ENCODE measurements at places on chromosomes 13 and 19. TPM values are rescaled to one million over a fixed set of nuclear protein-coding genes. Genes with fewer than 3 reads are reported as not detected.

DNA sequence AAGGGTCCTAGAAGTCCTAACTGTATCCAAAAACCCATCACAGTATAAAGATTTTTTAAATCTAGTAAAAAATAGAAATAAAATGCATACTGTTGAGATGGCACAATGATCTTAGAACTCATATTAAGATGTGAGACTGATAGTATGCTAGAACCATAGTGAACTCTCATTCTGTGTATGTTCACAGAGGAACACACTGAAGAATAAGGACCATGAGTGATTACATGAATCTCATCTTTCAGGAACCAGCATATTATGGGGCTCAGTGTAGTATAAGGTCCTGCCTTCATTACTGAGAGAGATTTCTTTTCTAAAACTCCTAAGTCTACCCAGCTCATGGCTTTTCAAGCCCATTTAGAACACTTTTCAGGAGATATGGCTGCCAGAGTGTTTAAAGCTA is 59.8 kb upstream of the RFC3 start:
- DNase-seq, result no peak

GRCh38 chr13:65642301-65642700 is 1587.8 kb downstream of the PCDH9 start:
- no peak for DNase-seq

DNA sequence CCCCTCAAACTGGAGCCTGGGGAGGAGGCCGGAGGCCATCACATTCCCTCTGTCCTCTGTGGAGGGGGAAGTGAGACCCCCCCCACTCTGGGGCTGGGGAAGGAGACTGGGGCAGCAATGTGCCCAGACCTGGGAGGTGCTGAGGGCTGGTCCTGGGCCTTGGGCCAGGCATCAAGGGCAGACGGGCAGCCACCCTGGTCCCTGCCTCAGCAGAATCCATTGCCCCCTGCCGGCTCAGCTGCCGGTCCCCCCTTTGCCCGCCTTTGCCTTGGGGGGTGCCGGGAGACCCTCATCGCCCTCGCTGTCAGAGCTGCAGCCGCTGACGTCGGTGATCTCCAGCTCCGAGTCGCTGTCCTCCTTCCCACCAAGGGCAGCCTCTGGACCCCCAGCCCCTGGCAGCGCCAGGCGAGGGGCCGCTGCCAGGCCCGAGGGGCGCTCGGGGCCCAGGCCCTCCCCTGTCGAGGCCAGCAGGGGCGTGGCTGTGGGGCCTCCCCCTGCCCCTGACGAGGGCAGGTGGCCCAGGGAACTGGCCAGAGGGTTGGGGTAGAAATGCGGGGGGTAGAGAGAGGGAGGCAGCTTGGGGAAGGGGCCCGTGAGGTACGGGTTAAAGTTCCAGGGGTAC is 20.1 kb downstream of the ERFL start:
- no peak for DNase-seq

GSK3A gene
- total RNA-seq, result 26.9 TPM

Data from thoracic aorta (tissue), 2 donors.